ENCODE measurements at places on chromosomes 4 and X.

DNA sequence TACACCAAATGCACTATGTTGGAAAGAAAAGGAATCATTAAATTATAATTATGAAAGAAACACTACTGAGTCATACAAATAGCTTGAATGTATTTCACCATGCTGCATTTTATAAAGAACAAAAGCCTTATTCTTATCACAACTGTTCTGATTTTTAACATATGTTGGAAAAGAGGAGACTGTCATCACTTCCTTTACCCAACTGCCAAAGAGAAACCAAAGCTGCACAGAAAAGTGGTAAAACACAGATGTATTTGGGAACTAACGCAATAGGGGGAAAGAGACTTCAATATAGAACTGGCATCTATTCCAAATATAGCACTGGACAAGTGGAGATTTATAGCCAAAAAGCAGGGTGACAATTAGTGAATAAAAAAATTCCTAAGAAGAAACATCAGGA, 181.0 kb downstream of the SPANXN3 start:
- DNase-seq, result no peak

DNA sequence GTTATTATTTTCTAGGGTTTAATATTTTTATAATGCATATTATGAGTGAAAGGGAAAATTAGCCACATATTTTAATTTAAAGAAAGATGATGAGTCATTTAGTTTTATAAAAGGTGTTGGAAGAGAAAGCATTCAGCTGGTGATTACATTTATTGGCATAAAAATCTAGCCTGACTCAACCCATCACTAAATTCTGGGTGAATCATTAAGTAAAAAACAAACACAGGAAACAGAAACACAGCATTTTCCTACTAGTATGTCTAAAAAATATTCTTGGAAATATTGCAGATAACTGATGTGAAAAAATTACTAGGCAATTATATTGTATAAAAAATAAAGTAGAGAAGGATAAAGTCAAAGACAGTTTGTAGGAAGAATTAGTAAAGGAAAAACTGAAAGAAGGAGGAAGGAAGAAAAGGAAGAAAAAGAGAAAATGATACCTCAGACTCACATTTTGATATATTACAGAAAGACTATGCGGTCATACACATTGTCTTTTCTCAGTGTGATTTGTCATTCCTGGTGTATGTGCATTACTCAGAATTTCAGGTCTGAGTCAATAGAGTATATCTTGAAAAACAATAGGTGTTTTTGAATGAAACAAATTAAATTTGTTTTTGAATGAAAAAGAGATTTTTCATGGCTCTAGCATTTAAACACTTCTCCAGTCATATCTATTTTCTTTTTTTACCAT, 48.0 kb upstream of the SPOCK3 start:
- DNase-seq, result no peak

GRCh38 chr4:168908093-168908492, 102.0 kb downstream of the CBR4 start:
- DNase-seq, result no peak

DNA sequence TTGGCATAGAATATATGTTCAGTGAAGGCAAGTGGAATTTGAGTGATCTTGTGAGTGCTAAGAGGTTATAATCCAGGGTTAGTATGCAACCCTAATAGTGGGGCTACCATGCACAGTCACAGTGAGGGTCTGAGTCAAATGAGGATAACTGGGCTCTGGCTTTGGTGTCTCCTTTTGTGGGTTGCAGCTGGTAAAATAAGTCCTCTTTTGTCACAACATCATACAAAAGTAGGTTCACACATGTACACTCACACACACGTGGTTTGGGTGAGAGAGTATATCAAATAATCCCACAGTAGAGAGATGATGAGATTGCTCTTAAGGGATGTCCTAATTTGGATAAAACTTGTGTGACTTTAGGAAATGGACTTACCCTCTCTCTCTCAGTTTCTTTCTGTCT, 79.6 kb upstream of the EOLA2 start:
- no peak for DNase-seq

GRCh38 chr4:164136180-164136616, 617.7 kb upstream of the SMIM31 start:
- DNase-seq, result no peak

- no peak for DNase-seq
Observed at GRCh38 chr4:167196344-167197012, 37.8 kb downstream of the SPOCK3 start.

DNA sequence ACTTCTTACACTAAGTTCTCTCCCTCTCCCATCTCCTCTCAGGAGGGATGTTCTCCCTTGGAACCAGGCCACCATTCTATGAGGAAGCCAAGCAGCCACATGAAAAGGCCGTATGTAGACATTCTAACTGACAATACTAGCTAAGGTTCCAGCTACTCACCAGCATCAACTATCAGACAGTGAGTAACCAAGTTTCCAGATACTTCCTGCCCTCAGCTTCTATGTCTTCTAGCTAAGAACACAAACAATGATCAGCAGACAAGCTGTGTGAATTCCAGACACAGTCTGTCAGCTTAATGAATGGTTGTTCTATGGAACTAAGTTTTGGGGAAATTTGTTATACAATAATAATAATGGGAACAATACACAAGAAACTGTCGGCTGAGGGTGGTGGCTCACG, 50.8 kb downstream of the SMIM14 start:
- DNase-seq, result no peak

GRCh38 chrX:29862126-29862677, 353.2 kb upstream of the MAGEB2 start:
- no peak for DNase-seq

DNA sequence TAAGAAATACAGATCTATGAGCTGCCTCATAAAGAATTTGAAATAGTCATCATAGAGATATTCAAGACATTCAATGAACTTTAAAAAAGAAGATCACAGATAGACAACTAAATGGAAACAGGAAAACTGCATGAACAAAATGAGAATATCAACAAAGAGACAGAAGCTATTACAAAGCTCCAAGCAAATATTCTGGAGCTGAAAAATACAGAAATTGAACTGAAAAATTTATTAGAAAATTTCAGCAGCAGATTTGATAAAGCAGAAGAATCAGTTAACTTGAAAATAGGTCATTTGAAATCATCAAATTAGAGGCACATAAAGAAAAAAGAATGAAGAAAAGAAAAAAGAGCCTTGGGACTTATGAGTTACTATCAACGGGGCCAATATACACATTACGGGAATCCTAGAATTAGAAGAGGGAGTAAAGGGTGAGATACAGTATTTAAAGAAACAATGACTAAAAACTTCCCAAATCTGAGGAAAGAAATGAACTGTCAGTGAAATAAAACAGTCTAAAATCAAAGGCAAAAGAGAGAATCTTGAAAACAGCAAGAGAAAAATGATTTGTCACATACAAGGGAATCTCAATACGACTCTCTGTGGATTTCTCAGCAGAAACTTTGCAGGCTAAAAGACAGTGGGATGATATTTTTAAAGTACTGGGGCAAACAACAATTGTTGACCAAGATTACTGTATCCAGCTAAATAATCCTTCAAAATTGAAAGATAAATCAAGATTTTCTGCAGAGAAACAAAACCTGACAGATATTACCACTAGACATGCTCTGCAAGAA, 641.6 kb downstream of the ANKRD50 start:
- no peak for DNase-seq

- DNase-seq, result no peak
Observed at GRCh38 chr4:54840992-54841768, 183.4 kb downstream of the KIT start.

- no peak for DNase-seq
Observed at GRCh38 chr4:30536231-30536630, 183.9 kb upstream of the PCDH7 start.

- no peak for DNase-seq
Observed at GRCh38 chr4:153485359-153485758, 19.2 kb downstream of the TMEM131L start.

GRCh38 chr4:20095805-20096541, 155.7 kb upstream of the SLIT2 start:
- no peak for DNase-seq

DNA sequence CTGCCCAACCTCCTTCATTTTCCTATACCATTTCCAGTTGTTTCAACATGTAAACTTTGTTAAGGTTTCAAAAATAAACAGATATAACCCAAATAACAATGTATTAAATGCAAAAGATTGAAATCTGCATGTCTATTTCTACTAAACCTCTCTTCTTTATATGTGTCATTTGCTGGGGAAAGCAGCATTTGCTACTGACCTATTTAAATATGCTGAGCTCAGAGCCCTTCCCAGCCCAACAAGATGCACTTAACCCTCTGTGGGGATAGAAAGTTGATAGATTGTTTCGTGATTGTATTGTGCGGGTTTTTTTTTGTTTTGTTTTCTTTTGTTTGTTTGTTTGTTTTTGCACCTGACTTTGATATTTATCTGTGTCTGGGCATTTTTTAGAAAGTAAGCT, 139.5 kb downstream of the UCHL1 start:
- DNase-seq, result no peak

DNA sequence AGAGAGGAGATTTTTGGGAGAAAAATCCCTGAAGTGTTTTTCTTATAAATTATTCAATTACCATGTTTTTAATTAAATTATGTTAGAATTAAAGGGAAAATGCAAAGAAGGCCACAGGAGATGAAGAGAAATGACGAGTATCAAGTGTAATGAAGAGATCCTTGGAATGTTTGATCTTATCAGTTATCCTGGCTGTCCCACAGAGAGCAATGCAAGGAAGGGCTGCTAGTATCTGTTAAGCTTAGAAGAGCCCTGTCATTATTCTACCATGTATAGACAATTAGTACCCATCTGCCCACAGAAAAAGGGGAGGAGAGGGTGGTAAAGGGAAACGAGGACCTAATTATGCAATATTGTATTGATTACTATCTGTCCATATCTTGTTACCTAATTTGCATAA, 257.1 kb downstream of the BANK1 start:
- no peak for DNase-seq

- DNase-seq, result no peak
Observed at GRCh38 chrX:154300816-154301215, 5.2 kb downstream of the TKTL1 start.

- DNase-seq, result no peak
Observed at GRCh38 chr4:22471999-22472461, 43.8 kb downstream of the ADGRA3 start.

- DNase-seq, result no peak
Observed at GRCh38 chr4:85210353-85210752, 243.9 kb upstream of the WDFY3 start.

DNA sequence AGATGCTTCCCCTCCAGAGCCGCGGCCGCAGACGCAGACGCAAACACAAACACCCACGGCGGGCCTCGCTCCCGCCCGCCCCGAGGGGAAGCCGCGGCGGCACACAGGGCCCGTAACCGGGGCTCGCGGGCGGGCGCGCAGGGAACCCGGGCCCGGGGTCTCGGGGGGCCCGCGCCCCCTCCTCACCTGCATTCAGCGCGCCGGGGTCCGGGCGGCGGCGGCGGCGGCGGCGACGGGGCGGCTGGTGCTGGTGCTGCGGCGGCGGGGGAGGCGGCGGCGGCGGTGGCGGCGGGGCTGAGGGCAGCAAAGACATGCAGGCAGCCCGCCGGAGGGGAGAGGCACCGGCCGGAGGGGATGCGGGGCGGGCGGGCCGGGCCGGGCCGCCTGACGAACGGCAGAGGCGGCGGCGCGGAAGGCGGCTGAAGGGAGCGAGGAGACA, 255 bp upstream of the CNOT6L start:
- DNase-seq, result no peak

DNA sequence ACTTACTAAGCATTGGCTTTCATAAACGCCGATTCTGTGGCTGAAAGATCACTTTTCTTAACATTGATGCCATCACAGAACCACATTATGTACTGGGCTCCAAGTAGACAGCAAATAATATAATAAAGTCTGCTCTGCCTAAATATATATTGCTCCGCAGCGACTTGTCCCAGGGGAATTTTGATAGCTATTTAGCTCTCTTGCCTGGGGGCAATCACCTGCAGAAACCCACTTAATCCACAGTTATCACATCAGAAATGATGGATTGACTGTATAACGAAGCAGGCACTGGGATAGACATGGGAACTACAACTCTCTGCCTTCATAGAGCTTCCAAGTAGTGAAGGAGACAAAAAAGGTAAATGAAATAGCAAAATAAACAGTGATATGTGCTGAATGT, 48.0 kb upstream of the MYOZ2 start:
- no peak for DNase-seq

DNA sequence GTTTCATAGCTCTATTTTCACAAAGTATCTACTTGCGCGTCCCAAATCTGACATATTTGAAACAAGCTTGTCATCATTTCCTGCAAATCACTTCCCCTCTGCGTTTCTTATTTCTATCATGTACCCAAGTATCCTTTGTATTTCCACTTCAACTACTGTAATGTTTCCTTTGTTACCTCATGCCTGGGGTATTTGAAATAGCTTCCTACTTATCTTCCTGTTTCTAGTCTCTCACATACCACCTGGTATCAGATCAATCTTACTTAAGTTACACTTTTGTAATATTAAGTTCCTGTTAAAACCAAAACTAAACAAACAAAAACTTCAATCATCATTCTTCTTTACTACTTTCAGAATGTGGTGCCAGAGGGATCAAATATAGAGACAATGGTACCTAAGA, 93.6 kb upstream of the SMAD1 start:
- DNase-seq, result no peak

- DNase-seq, result no peak
Observed at GRCh38 chr4:152037435-152037834, 276.6 kb upstream of the GATB start.

All from activated gamma-delta T cell treated with Interleukin-2 at 50 U/mL for 16 hours (primary cell).